ENCODE measurements at places on chromosomes 1 and 21.

- DNase-seq, result peak; percentile 84
Measured at GRCh38 chr1:119675349-119676345, 27.6 kb upstream of the ZNF697 start.

GRCh38 chr1:29592731-29593130 lies 356.4 kb downstream of the PTPRU start:
- DNase-seq, result no peak

DNA sequence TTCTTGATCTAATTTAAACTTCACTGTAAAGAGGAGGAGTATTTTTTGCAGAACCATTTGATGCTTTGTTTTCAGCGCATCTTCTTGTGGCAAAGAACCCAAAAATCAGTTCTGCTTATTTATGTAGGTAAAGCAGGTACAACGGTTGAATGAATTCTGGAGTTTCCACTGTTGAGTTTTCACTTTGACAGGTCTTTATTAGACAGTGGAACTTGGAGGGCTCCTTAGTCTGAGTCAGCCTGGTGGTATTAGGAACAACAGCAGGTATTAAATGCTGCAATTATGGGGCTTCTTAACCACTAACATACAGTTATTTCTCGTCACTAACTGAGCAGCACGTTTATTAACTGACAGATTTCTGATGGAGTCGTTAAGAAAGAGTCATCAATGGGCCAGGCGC lies 1.2 kb downstream of the LRIG2 start:
- no peak for DNase-seq

- DNase-seq, result no peak
Measured at GRCh38 chr1:31013187-31013864, 52.2 kb downstream of the PUM1 start.

DNA sequence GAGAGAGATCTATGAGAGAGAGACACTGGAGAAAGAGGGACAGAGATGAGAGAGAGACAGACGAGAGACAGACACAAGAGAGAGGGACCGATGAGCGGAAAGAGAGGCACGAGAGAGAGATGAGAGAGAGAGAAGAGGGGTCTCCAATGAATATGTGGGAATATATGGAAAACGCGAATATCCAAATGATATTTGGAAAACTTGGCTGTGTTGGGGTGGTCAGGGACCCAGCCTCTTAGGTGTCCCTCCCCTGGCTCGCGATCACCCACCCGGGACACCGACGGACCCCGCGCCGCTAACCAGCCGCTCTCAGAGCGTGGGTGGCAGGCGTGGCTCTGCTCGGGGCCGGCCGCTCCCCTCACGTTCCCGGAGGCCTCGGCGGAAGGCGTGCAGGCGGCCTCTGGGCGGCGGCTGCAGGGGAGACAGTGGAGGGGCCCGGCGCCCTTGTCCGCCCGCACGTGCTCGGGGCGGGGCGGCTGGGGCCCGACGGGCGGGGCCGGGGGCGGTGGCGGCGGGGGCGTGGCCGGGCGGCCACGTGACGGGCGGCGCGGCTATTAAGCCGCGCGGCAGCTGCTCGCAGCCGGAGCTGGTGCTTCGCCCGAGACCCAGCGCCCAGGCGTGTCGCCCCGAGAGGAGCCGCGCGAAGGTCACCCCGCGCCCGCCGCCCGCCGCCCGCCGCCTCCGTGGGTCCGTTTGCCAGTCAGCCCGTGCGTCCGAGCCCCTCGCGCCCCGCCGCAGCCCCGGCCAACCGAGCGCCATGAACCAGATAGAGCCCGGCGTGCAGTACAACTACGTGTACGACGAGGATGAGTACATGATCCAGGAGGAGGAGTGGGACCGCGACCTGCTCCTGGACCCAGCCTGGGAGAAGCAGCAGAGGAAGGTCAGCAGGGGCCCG lies at the start of gene ACTN2:
Gene ACTN2 (plus strand): TSS at position 583 of the 898 bp plus-strand sequence. CDS start 175 bp downstream, at position 758.
- peak; percentile 73 for DNase-seq
